Stimulated activated CD8-positive, alpha-beta memory T cell treated with anti-CD3 and anti-CD28 coated beads, Interleukin-7, amount 100 ng/mL, for 24 hours (primary cell): ENCODE measurements at places on chromosomes 7 and 10.

GRCh38 chr10:119341459-119342301 is 134.3 kb downstream of the GRK5 start:
- peak; percentile 15 for DNase-seq

GRCh38 chr7:1555046-1555812 is 776 bp downstream of the TMEM184A start:
- no peak for DNase-seq

DNA sequence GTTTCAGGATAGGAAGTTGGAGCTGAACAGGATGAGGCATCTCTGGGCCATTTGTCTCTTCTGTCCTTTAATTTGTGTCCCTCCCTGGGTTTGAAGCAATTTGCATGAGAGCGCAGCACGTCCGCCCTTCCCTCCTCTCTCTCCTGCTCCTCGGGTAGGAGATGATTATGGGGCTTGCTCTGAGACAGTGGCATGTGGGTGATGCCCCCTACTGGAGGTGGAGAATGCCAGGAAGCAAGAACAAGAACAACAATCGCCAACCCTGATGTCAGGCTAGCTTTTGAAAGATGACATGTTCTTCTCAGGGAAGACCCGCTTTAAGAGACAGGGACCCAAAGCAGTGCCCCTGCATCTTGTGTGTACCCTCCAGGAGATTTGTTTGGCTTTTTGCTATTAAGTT is 63.9 kb upstream of the LOXL4 start:
- no peak for DNase-seq

DNA sequence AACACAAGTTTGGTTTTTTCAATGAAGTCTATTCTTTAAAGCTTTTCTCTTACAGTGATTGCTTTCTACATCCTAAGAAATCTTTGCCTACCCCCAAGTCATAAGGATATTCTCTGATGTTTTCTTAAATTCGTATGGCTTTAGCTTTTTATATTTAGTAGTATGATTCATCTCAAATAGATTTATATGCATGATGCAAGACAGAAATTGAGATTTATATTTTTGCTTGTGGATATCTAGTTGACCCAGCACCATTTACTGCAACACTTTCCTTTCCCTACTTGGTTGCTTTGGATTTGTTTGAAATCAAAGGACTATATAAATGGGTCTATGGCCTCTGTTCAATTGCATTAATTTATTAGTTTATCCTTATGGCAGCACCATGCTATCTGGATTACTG is 113.9 kb downstream of the ZNF438 start:
- DNase-seq: no peak

GRCh38 chr10:79452174-79452611 is 6.8 kb upstream of the ZCCHC24 start:
- no peak for DNase-seq

GRCh38 chr7:134284011-134284410 is 32.7 kb downstream of the SLC35B4 start:
- no peak for DNase-seq

- no peak for DNase-seq
Observed at GRCh38 chr7:2247141-2247995, 5.3 kb downstream of the NUDT1 start.
